Dorsolateral prefrontal cortex (tissue), 122 donors: ENCODE measurements at places on chromosomes 5 and 9. TPM values are rescaled to one million over a fixed set of nuclear protein-coding genes. Genes with fewer than 3 reads are reported as not detected.

The DOK3 gene
- 16.3 TPM for total RNA-seq

The ROR2 gene
- 1.5 TPM for total RNA-seq

The IFNK gene
- not detected for total RNA-seq

The SLC6A19 gene
- total RNA-seq, result not detected

The ESM1 gene
- 0.79 TPM for total RNA-seq

The SLC46A2 gene
- total RNA-seq, result 0.36 TPM

The EDIL3 gene
- total RNA-seq, result 410 TPM

The ALDH7A1 gene
- total RNA-seq, result 61.0 TPM

The CKMT2 gene
- total RNA-seq, result 9.0 TPM

The B4GALT7 gene
- 19.9 TPM for total RNA-seq

The IFNA2 gene
- 2.8 TPM for total RNA-seq

The RORB gene
- total RNA-seq, result 63.4 TPM

The FGD3 gene
- total RNA-seq, result 2.1 TPM

The ITK gene
- total RNA-seq, result not detected

The TLE4 gene
- 108 TPM for total RNA-seq

The C5orf46 gene
- not detected for total RNA-seq

The SCGB3A2 gene
- not detected for total RNA-seq

The TRPM6 gene
- 3.0 TPM for total RNA-seq

The NTRK2 gene
- total RNA-seq, result 418 TPM

The TTC23L gene
- 4.8 TPM for total RNA-seq

The RBM22 gene
- 48.4 TPM for total RNA-seq

The SLC23A1 gene
- total RNA-seq, result not detected
